Right atrium auricular region (tissue), 2 donors: ENCODE measurements at places on chromosomes 4 and X. TPM values are rescaled to one million over a fixed set of nuclear protein-coding genes. Genes with fewer than 3 reads are reported as not detected.

ARR3 gene
- not detected for total RNA-seq

PCDH18 gene
- 5.6 TPM for total RNA-seq

CTAG1A gene
- not detected for total RNA-seq

TMEM255A gene
- total RNA-seq, result 0.79 TPM

RNF113A gene
- 9.8 TPM for total RNA-seq

CNKSR2 gene
- not detected for total RNA-seq

SPIN2A gene
- total RNA-seq, result 0.12 TPM

FOXO4 gene
- total RNA-seq, result 17.0 TPM

CXCL3 gene
- total RNA-seq, result not detected

GRCh38 chr4:83019794-83020494 lies 9.3 kb upstream of the LIN54 start:
- DNase-seq, result no peak

GRCh38 chr4:76366737-76367136 lies 54.2 kb downstream of the CCDC158 start:
- DNase-seq, result no peak

DNA sequence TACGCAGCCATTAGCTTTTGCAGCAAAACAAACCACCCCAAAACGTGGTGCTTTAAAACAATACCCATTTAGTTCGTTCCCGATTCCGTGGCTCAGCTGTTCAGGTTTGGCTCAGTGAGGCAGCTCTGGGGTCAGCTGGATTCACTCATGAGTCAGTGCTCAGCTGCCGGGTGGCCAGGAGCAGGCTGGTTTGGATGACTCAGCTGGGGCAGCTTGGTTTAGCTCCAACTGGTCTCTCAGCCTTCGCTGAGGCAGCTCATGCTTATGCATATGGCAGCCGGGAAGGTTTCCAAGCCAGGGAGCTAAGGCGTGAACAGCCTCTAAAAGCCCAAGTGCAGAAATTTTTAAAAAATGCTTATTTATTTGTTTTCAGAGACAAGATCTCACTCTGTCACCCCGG lies 13.3 kb upstream of the CD99 start:
- peak; percentile 80 for DNase-seq

DNA sequence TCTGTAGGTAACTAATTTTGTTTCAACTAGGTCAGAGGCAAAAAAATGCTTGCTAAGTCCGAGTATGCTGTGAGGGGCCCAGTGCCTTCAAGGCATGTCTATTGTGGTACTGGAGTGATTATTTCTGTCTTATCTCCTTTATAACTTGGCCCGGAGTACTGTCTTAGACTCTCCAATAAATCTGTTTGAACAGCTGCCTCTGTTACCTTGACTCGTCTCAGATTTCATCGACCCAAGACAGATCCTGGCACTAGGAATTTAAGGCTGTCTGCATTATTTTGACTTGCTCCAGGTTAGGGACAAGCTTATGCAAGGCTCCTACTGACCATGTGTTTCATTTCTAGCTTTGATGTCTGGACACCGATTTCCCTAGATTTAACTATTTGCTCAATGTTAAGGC lies 41.1 kb upstream of the NKAP start:
- no peak for DNase-seq

- no peak for DNase-seq
Measured at GRCh38 chrX:1423215-1423614, 29.5 kb downstream of the ASMTL start.

- DNase-seq, result no peak
Measured at GRCh38 chrX:112011376-112011775, 71.2 kb downstream of the TRPC5 start.

DNA sequence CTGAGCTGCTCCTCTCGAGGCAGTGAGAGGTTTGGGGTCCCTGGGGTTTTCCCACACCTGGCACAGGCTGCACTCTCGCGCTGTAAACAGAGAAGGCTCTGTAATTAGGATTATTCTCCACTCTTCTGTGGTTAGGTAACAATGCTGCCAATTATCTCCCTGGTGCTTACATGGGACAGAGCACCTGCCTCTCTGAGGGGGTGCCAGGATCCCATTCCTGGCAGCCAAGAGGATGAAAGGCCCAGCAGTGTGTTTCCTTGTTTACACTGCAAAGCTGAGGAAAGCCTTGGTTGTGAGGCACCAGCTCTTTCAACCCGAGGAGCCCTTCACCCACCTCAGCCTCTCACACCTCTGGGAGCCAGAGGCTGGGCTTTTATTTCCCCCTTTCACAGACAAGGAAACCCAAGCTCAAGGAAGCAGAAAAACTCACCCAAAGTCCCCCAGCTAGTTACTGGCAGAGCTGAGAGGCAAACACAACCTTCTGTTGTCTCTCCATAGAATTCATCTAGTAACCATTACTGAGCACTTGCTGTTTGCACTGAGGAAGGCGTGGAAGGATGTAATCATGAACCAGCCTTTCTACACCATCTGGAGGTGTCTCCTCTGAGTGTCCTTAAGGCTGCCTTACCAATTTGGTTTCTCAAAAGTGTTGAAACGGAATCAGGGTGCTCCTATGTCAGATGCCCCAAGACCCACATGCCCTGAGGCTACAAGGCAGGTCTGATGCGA lies 39.7 kb upstream of the PROM1 start:
- DNase-seq, result no peak

DNA sequence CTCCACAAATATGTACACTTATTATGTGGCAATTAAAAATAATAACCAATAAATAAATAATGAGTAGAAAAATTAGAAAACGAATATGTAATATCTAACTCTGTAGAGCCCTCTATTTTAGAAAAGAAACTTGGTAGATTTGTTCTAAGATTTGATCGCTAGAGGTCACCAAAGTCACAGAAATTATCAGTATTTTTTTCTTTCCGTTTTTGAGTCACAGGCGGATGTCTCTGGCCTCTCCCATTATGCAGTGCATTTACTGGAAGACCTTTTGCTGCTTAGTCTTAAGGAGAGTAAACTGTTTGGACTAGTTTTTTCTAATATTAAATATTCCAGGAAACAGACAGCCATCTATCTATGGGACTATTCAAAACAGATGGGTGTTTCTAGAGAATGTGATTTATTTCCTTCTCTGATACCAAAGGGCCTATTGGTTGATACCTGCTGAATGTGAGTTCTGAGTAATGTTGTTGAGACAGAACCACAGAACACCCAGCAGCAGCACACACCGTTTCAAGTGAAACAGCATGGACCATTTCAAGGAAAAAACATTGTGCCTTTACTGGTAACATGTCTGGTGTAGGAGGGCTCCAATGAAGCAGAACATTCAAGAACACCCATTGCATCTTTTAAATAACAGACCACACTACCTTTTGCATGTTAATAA lies 34.0 kb upstream of the GYPA start:
- no peak for DNase-seq

GRCh38 chrX:19840899-19841648 lies 46.3 kb downstream of the SH3KBP1 start:
- DNase-seq, result no peak

- DNase-seq, result no peak
Measured at GRCh38 chr4:71334465-71334882, 4.3 kb upstream of the SLC4A4 start.

DNA sequence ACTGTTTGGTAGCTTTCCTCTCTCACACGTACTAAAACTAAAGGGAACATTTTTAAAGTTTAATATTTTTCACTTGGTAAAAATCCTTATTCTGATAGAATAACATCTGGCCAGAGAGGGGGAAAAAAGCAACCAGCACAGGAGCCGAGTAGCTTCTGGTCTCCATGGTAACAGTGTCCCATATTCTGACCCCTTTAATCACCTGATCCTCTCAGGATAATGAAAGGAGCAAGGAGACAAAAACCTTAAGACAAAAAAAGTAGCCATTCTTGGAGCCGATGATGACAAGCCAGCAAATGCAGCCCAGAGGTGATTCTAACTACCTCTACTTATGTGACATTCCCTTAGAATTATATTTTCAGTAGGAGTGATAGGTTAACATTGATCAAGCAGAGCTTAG lies 126.6 kb downstream of the SLC39A8 start:
- no peak for DNase-seq

DNA sequence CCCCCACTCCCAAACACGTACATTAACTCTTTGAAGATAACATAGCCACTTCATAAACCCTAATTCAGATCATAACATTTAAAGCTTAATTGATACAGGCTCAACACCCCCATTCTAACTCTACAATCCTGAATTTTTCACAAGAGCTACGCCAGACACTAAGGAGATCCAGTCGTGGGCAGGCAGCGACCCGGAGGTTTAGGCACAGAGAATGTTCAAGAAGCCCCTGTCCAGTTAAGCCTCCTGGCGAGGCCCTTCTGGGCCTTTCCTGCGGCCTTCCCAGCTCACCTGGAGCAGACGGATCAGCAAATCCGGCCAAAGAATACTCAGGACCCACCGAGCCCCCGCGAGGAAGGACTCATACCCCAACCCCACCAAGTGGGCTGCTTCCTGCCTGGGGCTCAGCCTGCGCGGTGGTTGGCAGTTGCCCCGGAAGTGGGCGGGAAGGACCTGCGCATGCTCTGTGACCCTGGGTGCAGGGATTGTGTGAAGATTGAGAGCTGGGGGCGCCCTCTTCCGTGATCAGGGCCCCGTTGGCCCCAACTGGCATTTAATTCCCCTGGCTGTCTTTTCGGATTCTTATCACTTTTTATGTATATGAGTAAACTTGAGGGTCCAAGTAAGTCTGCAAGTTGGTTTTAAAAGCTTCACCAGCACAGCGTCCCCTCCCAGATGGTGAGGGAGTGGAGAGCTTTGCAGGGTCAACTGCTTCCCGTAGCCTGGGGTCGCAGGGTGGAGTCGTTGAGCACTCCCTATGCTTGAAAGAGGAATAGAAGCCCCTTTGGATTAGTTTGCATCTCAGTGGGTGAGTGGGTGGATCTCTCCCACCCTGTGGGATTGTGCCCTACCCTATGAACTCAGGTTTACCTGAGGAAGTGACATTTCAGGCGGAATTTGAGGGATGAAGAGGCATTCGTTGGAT lies at the start of gene TRIM61:
Gene TRIM61, minus strand, starts transcription at position 415 of the 922 bp plus-strand sequence. CDS start 7,655 bp downstream, outside the sequence.
- no peak for DNase-seq

DNA sequence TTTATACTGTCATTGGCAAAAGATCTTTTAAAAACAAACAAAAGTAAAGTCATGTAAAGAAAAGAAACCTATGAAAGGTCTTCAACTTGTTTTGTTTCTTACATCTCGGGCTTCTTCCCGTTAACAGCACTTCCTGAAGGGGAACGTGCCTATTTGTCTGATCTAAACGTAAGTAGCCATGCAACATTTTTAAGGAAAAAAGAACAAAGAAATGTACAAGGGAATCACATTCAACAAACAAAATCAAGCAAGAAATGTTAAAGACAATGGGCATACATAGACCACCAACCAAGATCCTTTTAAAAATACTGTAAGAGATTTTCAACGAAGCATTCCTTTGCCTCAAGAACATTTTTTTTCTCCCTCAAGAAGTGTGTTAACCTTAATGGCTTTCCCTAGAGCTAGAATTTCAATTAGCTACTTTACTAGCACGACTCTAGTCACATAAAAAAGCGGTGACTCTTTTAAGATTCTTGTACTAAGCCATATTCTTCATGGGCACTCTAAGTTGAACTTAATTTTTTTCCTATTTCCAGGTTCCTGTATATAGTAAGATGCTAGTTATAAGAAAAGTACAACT lies 112.0 kb upstream of the TTC29 start:
- no peak for DNase-seq

DNA sequence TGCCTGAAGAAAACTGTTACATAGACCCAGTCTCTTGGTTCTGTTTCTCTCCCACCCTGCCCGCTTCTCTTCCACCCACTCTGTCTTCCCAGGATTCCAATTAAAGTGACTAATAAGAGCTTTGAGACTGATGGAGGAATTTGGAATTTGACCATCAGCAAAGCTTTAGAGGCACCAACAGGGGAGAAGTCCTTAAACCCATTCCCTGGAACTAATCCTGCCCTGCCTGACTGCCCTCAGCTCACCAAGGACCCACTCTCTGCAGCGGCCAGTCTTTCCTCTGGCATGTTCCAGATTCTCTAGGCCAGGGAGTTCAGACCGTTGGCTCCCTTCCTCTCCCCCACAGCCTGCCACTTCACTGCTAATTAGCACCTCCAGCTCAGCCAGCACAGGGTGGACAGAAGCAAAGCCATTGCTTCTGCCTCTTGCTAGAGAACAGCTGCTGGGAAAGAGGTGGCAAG lies 23.9 kb downstream of the SCD5 start:
- no peak for DNase-seq

- no peak for DNase-seq
Measured at GRCh38 chr4:11469650-11470437, 41.1 kb upstream of the HS3ST1 start.

DNA sequence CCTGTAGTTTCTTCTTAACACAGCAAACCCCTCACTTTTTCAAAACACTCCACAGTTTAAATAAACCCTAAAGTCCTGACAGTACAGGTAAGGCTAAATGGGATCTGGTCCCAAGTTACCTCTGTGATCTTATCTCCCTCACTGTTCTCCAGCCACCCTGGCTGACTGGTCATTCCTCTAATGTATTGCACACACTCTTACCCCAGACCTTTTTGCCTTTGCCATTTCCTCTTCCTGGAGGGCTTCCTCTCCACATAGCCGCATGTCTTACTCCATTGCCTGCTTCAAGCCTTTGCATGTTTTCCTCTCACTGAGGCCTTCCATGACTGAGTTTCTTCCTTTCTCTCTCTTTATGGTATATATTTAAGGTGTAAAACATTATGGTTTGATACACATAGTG lies 19.5 kb upstream of the ANXA3 start:
- DNase-seq, result no peak

- no peak for DNase-seq
Measured at GRCh38 chr4:53168228-53168627, 197.6 kb downstream of the SCFD2 start.

DNA sequence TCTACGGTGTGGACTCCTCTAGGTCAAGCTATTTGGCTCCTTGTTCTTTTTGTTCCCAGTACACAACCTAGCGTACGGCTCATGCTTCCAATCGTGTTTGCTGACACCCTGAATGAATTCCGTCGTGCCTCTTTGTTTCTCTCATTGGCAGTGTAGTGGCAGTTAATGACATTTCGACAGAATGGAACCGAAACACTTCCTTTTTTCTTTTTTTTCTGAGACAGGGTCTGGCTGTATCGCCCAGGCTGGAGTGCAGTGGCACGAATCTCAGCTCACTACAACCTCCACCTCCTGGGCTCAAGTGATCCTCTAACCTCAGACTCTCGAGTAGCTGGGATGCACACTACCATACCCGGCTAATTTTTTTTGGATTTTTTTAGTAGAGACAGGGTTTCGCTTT lies 113.3 kb upstream of the ATP6AP2 start:
- DNase-seq, result no peak

DNA sequence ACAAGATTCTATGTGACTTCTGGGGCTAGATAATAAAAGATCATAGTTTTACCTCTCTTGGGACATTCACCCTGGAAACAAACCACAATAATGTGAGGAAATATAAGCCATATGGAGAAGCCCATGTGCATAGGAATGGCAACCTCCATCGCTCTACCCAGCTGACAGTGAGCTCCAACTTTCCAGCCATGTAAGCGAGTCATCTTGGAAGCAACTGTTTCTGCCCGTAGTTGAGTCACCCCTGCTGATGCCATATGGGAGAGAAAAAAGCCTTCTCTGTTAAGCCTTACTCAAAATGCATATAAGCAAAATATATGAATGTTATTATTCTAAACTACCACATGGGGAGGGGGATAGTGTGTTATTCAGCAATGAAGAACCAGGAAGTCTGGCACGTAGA lies 31.4 kb upstream of the RELL1 start:
- DNase-seq, result no peak

- no peak for DNase-seq
Measured at GRCh38 chr4:119517361-119518229, 111.0 kb downstream of the PDE5A start.
